ENCODE measurements at places on chromosomes 7 and 10. TPM values are rescaled to one million over a fixed set of nuclear protein-coding genes. Genes with fewer than 3 reads are reported as not detected.

DNA sequence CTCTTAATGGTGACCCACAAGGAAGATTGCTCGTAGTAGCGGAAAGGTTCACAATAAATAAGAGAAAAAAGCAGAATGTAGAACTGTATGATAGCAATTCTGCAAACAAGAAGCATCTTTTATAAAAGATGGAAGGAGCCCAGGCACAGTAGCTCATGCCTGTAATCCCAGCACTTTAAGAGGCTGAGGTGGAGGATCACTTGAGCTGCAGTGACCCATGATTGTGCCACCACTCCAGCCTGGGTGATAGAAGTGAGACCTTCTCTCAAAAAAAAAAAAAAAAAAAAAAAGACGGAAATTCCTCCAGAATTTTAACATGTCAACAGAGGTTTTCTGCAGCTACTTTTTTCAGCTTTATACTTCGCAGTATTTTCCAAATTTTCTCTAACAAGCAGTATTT lies 13.2 kb downstream of the GATAD1 start:
- H3K4me1 ChIP-seq: peaks cover 2% of the 10 kb centered on the region
- no peak overlapping the region for H3K27ac ChIP-seq
- no peak for DNase-seq

GRCh38 chr7:99116144-99116543 lies 27.8 kb downstream of the SMURF1 start:
- peaks cover 34% of the 10 kb centered on the region for H3K36me3 ChIP-seq
- H3K27ac ChIP-seq: no peak overlapping the region
- no peak overlapping the region for H3K4me3 ChIP-seq
- peaks cover 14% of the 10 kb centered on the region for H3K4me1 ChIP-seq

DNA sequence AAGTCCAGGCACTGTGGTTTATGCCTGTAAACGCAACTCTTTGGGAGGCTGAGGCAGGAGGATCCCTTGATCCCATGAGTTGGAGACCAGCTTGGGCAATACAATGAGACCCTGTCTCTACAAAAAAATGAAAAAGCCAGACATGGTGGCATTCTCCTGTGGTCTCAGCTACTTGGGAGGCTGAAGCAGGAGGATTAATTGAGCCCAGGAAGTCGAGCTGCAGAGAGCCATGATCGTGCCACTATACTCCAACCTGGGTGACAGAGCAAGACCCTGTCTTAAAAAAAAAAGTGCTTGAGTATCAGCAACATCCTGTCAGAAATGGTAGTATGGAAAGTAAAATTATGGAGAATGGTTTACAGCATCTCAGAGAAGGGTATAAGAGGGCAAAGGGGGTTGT lies 11.6 kb downstream of the APBB1IP start:
- peaks cover 55% of the 10 kb centered on the region for H3K36me3 ChIP-seq
- peak overlapping the region; percentile 97 for H3K27ac ChIP-seq
- H3K4me3 ChIP-seq: no peak overlapping the region
- H3K4me1 ChIP-seq: peaks cover 68% of the 10 kb centered on the region

DNA sequence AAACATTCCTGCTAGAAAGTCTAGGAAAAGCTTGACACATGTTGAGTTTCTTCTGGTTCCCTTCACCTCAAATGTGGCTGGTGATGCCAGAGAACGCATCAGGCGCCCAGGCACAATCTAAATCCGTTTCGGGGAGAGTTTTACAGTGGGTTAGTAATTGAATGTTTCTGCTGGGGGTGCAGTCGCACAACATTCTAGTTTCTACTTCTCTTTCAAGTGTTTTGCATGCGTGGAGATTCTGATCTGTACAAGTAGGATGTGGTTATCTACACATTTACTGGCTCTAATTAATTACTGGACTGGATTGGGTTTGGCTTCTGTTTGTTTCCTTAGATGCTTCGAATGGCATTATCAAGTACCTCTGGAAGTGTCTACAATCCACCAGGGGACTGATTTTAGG lies 173.8 kb downstream of the TMEM26 start:
- H3K4me1 ChIP-seq: peaks cover 6% of the 10 kb centered on the region
- peaks cover 22% of the 10 kb centered on the region for H3K27me3 ChIP-seq
- H3K36me3 ChIP-seq: no peaks in the 10 kb centered on the region
- no peak overlapping the region for H3K27ac ChIP-seq

- peaks cover 11% of the 10 kb centered on the region for H3K27me3 ChIP-seq
- H3K4me1 ChIP-seq: no peaks in the 10 kb centered on the region
- no peak overlapping the region for H3K4me3 ChIP-seq
- no peak for DNase-seq
- no peaks in the 10 kb centered on the region for H3K36me3 ChIP-seq
- no peak overlapping the region for H3K27ac ChIP-seq
These were observed 14.9 kb upstream of the LGI1 start for GRCh38 chr10:93742633-93743349.

DNA sequence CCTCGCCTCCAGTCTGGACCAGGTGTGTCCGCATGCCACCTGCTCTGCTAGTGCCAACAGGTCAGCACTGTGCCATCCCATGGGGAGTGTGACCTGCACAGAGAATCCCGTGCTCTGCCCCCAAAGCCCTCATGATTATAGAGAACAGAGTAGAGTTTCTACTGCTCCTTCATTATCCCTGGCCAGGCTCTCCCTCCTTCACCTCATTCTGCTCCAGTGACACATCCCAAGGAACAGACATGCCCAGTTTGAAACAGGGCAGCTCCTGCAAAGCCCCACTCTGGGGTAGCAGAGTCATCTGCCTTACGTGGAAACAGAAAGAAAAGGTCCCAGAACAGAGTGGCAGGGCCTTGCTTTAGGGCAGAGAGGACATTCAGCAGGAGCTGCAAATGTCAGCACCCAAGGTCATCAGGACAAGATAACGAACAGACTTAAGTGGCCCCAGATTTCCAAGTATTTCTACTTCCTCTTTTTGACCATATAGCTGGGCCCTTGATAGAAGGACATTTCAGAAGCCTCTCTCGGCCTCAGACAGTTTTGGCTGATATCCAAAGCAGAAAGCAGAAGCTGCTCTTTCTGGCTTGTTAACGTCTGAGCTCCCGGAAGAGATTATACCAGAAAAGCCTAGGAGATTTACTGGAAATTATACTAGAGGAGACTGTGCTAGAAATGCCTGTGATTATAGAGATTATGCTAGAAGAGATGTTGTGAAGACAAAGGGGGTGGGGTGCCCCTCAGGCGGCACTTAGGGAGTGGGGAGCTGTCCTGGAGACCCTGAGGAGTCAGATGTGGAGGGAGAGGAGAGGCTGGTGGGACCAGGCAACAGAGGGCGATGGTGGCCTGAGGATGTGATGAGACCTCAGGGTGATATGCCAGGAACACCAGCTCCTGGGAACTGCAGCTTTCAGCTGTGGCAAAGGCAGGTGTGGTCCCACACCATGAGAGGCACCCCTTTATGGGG lies 12.6 kb downstream of the TMEM176B start:
- H3K27me3 ChIP-seq: peaks cover 21% of the 10 kb centered on the region
- DNase-seq: no peak
- H3K4me3 ChIP-seq: no peak overlapping the region
- no peaks in the 10 kb centered on the region for H3K36me3 ChIP-seq

EFCAB10 gene
- total RNA-seq: not detected

POLR3A gene
- total RNA-seq: 27.8 TPM

ADARB2 gene
- not detected for total RNA-seq

DPYSL4 gene
- 32.5 TPM for total RNA-seq

All from activated CD4-positive, alpha-beta T cell treated with anti-CD3 and anti-CD28 coated beads, Interleukin-2, amount 10 ng/mL, durations not matched to agents 24 days and 14 days (primary cell).